NCI-H1105 treated with DMSO at 0.1 percent for 48 hours (cell line): ENCODE measurements at places on chromosomes 6 and 20.

DNA sequence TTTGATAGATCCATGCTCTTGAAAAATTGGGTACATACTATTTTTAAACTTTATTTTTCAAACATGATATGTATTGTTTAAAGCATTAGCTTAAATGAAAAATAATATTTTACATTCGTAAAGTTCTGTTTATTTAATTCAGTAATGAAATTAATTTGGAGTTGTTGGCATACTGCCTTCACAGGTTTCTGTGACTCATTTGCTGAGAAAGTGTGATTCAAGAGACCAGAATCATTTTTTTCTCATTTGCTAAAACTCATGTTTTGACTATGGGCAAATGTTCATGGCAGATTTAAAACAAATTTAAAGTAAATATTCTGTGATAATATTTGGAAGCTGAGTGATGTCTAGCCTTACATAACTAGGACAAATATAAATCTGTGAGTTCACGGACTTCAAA lies 230.4 kb downstream of the BCKDHB start:
- DNase-seq: no peak

DNA sequence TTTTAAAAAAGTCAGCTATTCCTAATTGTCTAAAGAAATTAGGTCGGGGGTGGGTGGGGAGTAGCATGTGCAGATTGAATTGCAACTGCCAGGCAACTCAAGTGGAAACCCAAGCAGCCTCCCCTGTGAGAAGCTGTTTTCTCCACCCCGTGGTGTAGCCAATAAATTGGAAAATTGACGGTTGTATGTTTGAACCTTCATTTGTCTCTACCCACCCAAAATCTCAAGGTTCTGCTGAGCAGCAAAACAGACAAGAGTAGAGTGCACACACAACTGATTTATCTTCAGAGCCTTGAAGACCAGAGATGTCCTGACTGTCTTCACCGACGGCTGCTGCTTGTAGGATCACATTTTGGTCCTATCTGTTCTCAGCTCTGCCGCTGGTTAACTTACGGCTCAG lies 88.5 kb downstream of the DTD1 start:
- DNase-seq: no peak

DNA sequence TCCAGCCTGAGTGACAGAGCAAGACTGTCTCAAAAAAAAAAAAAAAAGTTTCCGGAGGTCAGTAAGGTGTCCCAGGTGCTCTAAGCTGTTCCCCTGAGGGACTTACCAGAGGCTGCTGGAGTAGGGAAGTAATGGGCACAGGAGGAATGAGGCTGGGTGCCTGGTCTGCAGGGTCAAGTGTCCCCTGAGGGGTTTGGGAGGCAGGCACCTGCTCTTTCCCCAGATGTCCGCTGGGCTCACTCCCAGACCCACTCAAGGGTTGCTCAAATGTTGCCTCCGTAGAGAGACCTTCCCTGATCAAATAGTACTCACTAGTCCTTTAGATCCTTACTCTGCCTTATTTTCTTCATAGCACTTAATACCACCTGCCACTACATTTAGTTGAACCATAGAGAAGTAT lies 5.4 kb upstream of the MAPK13 start:
- no peak for DNase-seq

DNA sequence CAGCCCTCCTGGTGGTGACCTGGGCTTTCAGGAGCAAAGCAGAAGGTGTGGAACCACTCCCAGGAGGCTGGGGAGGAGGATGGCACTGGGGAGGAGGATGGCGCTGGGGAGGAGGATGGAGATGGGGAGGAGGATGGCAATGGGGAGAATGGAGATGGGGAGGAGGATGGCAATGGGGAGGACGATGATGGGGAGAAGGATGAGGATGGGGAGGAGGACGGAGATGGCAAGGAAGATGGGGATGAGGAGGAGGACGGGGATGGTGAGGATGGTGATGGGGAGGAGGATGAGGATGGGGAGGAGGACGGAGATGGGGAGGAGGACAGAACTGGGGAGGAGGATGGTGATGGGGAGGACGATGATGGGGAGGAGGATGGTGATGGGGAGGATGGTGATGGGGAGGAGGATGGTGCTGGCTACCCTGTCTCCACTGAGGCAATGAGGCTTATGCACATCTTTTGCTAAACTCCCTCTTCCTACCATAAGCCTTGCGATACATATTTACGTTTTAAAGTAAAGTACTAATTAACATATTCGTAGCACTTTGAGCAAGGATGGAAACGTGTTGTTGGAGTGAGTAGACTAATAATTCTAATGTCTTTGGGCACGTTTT lies 7.4 kb downstream of the SMOC2 start:
- no peak for DNase-seq

GRCh38 chr6:142478117-142478516 lies 176.3 kb downstream of the ADGRG6 start:
- no peak for DNase-seq
